A549 treated with RU486 at 1 μM for 4 hours (cell line): ENCODE measurements at places on chromosomes 12 and 14. TPM values are rescaled to one million over a fixed set of nuclear protein-coding genes. Genes with fewer than 3 reads are reported as not detected.

Gene PLBD2
- 25.9 to 36.6 TPM (median 33.4 TPM) in 5 replicates for total RNA-seq

Gene HEBP1
- 51.6 to 66.0 TPM (median 54.1 TPM) in 5 replicates for total RNA-seq

Gene PPM1H
- 6.9 to 8.8 TPM (median 7.2 TPM) in 5 replicates for total RNA-seq

Gene OR4K1
- total RNA-seq = not detected in 5 replicates

Gene ZFHX2
- total RNA-seq = 0.88 to 2.1 TPM (median 1.2 TPM) in 5 replicates

Gene KCNH5
- 0.03 TPM in 1 of 5 replicates, not detected in the others for total RNA-seq
